Dermis blood vessel endothelial cell (primary cell): ENCODE measurements at places on chromosomes 2 and 18.

DNA sequence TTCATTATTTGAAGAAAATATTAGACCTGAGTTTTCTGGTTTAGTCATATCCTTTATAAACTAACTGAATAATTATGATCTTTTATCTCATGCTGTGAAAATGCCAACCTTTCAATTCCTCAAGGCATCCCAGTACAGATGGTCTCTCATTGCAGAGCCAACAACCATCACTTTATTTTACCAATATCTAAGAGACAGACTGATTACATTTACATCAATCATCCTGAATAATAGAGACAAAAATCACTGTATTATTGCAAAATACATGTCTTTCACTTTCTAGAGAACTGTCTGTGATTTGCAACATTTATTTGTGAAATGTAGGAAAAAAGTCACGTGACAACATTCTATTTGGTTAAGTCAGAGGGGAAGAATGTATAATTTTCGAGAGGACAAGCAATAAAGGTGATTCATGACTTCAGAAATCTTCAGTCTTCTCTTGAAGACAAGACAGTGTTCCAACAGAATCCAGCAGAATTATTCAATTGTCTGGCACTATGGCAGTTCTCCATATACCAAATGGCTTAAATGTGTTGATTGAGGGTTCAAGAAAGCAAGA lies 503.6 kb upstream of the SYT4 start:
- DNase-seq = no peak

DNA sequence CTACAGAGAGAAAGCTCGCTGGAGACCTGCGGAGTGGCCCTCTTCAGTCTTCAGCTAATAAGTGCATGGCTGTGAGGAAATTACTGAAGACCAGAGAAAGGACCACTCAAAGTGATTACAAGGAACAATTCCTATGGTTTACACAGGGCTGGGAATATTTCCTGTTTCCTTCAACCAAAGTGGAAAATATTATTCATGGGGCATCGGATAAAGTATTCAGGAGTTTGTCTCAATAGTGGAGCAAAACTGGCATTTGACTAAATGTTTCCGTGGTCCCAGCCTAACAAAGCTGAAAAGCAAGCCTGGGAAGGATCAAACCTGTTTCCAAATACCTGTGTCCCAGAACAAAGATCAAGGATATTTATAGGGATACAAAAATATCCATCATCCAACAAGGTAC lies 32.0 kb upstream of the CNGA3 start:
- DNase-seq = peak; percentile 37

DNA sequence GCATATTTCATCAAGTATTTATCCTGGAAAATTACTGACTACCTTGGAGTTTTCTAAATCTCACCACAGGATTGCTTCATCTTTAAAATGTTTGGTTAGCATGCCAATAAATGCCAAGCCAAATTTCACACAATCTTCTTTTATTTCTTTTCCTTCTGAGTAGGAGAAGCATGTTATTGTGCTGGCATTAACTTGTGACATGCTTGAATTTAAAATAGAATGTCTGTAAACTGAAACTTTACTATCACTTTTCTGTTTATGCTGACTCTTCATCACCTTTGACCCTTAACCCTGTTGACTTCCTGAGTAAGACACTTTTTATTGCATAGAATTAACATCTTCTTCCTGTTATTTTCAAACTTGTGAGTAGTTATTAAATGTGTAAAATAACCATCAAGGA lies 56.2 kb upstream of the LRRTM4 start:
- no peak for DNase-seq

- DNase-seq = no peak
Measured at GRCh38 chr2:15983496-15983895, 43.1 kb downstream of the MYCN start.

DNA sequence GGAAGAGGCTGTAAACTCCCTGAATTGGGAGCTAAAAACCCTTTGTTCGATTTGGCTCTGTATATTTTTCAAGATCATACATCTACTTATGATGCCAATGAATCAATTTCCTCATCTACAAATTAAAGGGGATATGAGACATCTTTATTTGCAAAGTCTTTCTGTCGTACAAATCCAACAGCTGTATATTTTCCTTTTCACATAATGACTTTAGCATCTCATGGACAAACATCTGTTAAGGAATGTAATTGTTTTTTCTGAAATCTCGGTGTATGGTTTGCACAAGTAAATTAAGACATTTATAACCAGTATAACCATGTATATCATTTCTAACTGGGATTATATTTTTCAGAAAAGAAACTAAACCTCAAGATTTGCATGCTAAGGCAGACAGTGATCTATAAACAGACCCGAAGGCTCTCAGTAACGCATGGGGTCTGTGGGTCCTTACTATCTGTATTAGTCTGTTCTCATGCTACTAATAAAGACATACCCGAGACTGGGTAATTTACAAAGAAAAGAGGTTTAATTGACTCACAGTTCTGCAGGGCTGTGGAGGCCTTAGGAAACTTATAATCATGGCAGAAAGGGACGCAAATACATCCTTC lies 130.8 kb downstream of the SLC8A1 start:
- DNase-seq = no peak

DNA sequence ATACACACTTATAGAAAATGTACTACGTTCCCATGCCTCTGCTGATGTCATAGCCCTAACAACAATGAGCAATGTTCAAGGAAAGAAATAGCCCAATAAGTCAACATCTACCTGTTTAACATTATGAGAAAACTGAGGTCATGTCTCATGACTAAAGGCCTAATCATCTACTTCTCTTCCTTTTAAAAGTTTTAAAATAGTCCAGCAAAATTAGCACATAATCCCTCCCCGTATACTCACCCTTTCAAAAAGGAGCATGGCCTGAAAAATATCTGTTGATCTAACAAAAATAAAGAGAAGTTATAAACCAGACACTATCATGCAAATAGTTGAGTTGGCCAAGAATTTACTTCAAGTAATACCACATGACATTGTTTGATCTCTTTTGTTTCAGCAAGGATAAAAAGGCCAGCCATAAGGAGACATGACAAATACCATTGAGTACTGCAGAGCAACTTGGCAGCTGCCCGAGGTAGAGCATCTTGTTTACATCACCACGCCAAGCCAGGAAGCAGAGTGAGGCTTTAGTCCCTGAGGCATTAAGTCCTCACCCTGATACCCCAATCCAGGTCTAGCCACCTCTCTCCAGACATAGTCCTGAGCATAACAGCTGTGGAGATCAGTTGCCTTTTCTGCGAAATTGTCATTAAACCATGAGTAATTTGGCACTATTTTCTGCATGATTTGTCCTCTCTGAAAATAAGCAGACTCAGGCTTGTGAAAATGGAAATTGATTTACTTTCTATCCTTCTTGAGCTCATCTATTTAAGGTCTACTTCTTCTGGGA lies 137.4 kb upstream of the ETAA1 start:
- no peak for DNase-seq

DNA sequence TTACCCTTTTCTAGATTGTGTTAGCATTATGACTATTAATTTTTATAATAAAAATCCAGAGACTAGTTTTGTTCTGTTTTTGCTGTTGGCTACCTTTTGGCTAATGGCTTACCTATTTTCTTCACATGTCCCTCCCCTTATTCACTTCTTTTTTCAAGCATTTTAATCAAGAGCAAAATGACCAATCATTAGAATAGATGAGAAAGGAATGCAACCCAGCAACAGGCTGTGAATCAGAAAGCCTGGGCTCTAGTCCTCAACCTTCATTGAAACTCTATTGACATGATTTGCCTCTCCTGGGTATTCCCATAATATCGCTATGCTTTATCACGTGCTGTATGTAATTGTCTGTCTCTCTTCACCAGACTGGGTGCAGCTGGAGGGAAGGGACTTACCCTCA lies 370.1 kb downstream of the IRS1 start:
- DNase-seq = no peak

DNA sequence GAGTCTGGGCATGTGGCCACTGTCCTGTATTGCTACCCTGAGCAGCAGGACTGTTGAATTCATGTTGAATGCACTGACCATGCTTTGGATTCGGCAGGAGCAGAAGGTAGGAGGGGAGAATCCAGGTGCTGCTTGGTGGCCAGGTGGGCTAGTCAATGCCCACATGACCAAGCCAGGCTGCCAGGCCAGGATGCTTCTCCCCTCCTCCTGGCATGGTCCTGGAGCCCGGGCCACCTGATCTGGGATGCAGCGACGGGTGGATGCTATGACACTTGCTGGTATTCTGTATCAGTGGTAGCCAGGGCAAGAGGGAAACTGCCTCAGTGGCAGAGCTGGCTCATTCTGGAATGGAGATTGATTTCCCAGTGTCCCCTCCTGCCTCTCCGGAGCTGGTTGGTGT lies 14.8 kb upstream of the SIX2 start:
- DNase-seq = no peak

DNA sequence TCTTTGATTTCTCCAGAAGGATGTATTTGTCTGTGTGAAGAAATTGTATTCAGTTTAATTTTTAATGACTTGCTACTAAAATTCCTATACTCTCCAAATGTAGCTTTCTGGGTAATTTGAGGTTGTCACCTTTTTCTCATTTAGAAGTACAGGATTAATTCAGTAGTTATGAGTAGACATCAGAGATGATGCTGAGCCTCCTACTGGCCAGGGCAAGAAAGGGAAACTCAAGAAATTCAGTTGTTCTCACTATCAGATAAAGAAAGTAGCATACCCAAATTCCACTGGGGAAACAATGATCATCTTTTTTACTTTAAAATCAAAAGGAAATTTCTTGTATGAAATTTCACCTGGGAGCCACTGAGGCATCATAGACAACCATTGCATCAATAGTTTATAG lies 199.4 kb downstream of the SATB2 start:
- DNase-seq = no peak

DNA sequence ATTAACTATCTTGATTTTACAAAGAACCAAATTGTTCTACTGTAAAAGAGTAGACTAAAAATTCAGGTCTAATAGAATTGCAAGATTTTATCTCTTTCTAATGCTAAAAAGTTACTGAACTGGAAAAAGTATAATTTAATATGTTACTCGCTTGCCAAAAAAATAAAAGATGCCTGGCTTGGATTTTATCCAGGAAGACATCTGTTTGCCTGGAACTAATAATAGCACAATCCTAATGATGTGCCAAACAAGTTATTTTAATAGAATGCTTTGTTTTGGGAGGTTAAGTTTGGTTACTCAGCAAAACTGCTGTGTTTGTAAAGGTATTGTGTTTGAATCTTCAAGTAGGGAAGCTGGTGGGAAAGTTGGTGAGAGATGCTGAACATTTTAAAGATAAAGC lies 19.4 kb upstream of the ZSWIM2 start:
- DNase-seq = peak; percentile 86

DNA sequence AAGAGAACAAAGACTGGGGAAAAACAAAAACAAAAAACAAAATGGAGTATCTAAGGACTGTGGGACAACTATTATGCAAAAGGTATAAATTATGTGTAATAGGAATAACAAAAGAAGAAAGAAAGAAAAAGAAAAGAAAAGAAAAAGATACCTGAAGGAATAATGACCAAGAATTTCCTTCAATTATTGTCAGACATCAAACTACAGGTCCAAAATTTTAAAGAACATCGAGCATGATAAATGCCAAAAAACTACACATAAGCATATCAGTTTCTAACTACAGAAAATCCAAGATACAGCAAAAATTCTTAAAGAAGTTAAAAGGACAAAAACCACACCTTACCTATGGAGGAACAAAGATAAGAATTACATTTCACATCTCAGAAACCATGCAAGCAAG lies 93.0 kb downstream of the SPIRE1 start:
- DNase-seq = no peak

DNA sequence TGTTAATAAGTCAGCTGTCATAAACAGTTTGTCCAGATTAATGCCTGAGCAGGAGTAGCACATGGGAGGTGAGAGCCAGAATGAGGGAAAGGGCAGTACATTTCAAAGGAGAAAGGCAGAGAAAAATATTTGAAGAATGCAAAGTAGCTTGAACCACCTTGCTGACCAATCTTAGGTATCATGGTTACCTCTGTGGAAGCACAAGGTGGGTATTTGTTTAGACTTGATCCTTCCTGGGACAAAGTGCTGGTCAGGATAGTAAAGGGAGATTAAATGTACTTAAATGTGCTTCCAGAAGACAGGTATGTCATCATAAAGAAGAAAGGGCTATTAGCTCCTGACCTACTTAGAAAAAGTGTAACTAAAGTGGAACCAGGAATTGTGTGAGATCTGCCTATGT lies 105.0 kb downstream of the LRRTM1 start:
- no peak for DNase-seq

- DNase-seq = peak; percentile 32
Measured at GRCh38 chr2:162242586-162243280, 512 bp downstream of the FAP start.

DNA sequence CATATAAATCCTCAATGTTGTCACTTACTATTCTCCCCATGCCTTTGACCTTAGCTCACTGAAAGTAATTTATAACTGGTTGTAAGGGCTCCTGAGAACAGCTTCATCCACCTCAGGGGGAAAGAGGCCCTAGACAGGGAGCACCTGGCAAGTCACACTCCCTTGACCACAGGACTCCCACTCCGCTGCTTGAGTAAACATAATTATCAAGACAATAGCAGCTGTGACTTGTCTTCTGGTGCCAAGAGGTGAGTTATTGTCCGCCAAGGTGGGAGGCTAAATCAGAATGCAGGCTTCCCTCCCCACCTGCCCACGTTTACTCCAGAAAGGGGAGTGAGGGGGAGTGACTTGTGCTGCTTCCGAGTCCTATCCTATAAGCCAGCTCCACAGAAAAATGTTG lies 230.6 kb upstream of the LRATD1 start:
- no peak for DNase-seq

DNA sequence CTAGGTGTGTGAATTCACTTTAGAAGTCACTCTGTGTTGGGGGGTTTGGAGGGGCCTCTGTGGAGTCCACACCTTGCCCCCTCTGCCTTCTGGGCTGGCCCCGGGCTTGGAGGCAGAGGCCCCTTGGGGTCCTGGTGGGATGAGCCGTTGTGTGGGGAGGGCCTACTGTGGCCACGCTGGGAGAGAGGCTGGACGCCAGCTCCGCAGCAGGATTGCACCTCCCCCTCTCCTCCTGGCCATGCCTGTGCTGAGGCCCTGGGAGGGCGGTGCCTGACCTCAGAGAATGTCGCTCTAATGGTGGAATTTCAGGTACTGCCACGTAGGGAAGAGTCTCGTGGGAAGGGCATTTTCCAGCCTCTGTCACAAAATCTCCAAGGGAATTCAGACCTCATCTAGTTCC lies 237.0 kb downstream of the ATAD2B start:
- no peak for DNase-seq

GRCh38 chr18:32277549-32277948 lies 87.7 kb downstream of the MEP1B start:
- DNase-seq = no peak
